Choroid plexus epithelial cell (primary cell): ENCODE measurements at places on chromosomes 3 and 15.

DNA sequence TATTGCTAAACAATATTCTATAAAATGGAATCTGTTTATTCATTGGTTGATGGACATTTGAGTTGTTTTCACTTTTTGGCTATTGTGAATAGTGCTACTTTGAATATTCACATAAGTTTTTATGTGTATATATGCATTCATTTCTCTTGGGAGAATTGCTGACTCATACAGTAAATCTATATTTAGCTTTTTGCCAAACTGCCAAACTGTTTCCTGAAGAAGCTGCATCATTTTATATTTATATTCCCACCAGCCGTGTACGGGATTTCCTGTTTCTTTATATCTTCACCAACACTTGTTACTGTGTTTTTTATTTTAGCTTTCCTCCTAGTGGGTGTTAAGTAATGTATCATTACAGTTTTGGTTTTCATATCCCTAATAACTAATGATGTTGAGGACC is 12.5 kb upstream of the TCAIM start:
- peak; percentile 48 for DNase-seq

- peak; percentile 90 for DNase-seq
Observed at GRCh38 chr3:12345141-12345561, 56.3 kb downstream of the PPARG start.

- no peak for DNase-seq
Observed at GRCh38 chr3:15216501-15216900, 10.5 kb downstream of the CAPN7 start.

- no peak for DNase-seq
Observed at GRCh38 chr3:115470254-115470653, 153.1 kb upstream of the GAP43 start.

- DNase-seq: no peak
Observed at GRCh38 chr3:18872466-18872865, 275.8 kb upstream of the KCNH8 start.
